ENCODE measurements at places on chromosomes 3 and 15.

DNA sequence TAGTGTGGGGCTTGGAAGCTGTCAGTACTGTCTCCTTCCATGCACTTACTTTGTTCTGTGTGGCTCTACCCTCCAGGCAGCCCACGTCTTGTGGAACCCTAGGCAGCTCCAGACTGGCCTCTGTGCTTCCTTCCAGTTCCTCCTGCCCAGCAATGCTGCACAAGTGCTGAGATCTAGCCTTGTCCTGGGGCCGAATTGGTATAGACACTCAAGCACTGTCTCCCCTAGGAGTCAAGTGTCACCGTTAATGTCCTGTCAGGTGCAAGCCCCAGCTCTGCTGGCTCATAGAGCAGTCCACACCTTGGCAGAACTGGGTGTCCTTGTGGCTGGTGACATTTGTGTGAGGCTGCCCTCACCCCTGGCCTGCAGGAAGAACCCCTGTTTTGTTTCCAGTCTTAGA, 130.1 kb downstream of the EEFSEC start:
- DNase-seq: no peak

GRCh38 chr3:10463533-10464434, 41.6 kb downstream of the ATP2B2 start:
- no peak for DNase-seq

DNA sequence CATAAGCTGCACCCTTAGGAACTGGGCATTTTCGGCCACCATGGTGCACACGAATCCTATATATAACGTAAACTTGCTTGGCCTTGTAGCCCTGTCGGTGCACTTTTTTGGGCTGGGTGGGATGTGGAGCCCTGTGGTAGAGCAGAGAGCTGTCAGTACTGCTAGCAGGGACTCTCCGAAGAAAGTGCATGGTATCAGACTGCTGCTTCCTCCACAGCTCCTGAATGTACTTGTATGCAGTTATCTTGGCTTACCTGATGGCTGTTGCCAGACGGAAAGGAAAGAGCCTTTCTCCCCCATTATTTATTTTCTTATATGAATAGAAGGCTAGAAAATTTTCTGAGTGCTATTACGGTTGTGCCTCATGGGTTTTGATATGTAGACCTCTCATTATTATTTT, 8.4 kb downstream of the GALK2 start:
- DNase-seq: no peak

DNA sequence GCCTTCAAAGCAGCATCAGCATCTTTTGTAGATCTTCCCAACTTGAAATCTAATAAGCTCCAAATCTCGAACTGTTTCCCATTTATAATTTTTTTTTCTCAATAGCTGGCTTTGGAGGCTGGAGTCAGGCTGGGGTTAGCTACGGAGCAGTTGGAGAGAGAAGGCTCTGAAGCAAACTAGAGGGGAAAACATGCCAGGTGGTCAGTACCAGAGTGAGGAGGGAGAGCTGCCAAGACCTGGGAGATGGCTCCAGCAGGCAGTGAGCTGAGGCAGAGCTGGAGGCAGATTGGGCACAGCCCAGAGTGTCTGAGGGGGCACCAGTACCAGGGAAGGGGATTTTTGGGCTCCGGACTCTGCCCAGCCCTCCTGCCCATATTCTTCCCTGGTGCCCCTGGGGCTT, 311.2 kb downstream of the RPLP1 start:
- no peak for DNase-seq

- no peak for DNase-seq
These were observed 55.4 kb upstream of the SNRPN start for GRCh38 chr15:24899367-24899766.

- no peak for DNase-seq
These were observed 88.2 kb upstream of the PROK2 start for GRCh38 chr3:71873093-71873611.

- no peak for DNase-seq
These were observed 617.1 kb downstream of the NR2F2 start for GRCh38 chr15:96947296-96948229.

GRCh38 chr3:189820365-189820720, 189.2 kb downstream of the TP63 start:
- no peak for DNase-seq

- DNase-seq: peak; percentile 1
These were observed 21.3 kb downstream of the VGLL3 start for GRCh38 chr3:86969500-86970189.

DNA sequence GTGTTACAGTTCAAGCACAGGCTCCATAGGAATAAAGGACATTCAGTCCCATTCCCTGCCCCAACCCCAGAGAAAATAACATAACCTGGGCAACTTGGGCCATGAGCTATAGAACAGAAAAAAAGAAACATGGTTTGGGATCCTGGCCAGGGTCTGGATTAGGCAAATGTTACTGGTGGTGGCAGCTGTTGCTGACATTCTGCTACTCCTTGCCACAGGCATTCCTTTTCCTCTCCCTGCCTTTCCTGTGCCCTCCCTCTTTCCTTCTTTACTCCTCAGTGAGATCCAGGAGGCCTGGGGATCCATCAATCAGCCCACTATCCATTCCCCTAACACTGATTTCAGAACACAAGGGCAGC, 129.1 kb downstream of the NTRK3 start:
- no peak for DNase-seq

GRCh38 chr3:153150991-153151390, 11.0 kb upstream of the RAP2B start:
- no peak for DNase-seq

GRCh38 chr15:49286649-49287404, 116.8 kb downstream of the GALK2 start:
- DNase-seq: no peak

DNA sequence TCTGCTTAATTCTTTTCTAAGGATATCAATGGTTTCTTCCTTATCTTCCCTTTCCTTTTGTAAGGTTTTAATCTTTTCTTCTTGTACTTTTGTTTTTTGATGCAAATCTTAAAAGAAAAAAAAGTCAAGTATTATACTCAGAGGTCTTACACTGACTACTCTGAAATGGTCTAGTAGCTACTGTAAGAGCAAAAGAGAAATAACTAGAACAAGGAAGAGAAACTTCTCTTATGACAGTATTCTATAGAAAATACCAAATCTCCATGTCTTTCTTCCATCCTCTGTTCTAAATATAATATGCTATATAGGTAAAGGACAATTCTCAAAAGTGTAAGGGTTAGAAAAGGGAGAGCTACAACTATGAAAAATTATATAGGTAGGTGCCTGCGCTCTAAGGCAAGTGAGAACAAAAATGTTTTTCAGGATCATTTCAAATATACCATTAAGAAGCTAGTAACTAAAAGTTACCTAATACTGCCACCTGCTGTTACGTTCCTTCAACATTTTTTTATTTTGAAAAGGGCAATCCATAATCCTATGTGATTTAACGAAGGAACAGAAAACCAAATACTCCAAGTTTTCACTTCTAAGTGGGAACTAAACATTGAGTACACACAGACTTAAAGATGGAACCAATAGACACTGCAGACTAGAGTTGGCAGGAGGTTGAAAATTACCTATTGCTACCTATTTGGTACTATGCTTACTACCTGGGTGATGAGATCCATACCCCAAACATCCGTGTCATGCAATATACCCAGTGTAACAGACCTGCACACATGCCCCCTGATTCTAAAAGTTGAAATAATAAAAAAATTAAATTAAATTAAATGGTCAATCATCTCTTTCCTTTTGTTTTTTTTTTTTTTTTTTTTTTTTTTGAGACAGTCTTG, 36.7 kb downstream of the CIP2A start:
- peak; percentile 76 for DNase-seq

GRCh38 chr3:4772171-4772804, 206.9 kb upstream of the BHLHE40 start:
- no peak for DNase-seq

GRCh38 chr3:122343654-122344053, 18.6 kb downstream of the CSTA start:
- DNase-seq: no peak

DNA sequence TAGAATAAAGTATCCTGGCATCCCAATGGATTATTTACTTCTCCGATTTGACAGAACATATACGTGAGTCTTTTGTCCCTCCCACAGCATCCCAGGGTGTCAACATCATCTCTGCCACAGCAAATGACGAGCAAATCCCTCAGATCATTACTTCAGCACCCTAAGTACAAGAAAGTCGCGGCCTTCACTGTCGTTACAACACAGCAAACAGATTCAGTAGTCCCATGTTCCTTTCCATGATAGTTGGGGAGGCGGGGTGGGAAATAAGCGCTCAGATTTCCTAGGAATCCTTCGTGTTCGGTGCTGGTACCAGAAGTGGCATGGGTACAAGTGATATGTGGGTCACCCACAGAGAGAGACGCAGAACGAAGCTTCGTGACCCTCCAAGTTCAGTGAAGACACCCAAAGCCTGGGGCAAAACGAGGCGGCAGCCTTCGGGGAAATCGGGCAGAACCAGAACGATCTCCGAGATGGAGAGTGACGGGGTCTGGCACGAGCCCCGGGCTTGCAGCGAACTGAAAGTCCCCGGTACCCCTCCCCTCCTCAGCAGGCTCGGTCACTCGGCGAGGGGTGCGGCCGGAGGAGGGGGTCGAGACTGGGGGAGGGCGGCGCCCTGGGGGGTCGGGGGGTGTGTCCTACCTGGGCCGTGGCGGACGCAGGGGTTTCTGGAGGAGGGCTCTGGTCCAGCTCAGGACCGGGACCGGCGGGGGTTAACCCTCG, 619 bp downstream of the TTBK2 start:
- DNase-seq: peak; percentile 62

DNA sequence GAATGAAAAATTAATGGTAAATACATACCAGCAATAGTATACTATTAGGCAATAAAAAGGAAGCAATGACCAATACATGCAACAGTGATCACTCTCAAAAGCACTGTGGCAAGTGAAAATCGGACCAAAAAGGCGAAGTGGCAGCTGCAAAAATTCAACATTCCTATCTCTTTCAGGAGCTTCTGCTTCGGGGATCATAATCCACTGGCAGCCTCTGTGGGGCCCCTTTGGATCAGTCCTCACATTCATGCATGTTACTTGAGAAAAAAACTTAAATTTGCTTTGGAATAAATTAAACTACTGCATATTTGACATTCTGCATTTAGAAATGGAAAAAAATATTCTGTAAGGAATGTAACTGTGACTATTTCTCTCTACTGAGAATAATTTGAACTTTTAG, 425.6 kb downstream of the NR2F2 start:
- no peak for DNase-seq

DNA sequence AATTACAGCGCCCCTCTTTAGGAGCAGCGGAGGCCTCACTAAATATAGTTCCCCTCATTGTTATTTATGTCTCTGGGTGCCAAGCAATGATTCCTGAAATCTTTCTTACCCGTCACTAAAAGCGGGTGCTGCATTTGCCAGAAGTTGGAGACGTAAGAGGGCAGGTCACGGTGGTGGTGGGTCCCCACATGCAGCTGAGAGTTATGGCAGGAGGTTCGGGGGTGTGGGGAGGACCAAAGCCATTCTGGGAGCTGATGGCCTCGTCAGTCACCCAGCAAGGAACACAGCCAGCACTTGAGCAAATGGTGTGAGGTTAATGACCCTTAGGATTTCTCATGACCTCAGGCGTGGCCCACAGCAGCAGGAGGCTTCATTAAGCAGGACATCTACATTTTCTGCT, 129.2 kb downstream of the RAB11A start:
- no peak for DNase-seq
